ENCODE measurements at places on chromosomes 3 and 15. TPM values are rescaled to one million over a fixed set of nuclear protein-coding genes. Genes with fewer than 3 reads are reported as not detected.
A peak's percentile ranks its signal among the peaks of the same experiment; 100 is the strongest.

DNA sequence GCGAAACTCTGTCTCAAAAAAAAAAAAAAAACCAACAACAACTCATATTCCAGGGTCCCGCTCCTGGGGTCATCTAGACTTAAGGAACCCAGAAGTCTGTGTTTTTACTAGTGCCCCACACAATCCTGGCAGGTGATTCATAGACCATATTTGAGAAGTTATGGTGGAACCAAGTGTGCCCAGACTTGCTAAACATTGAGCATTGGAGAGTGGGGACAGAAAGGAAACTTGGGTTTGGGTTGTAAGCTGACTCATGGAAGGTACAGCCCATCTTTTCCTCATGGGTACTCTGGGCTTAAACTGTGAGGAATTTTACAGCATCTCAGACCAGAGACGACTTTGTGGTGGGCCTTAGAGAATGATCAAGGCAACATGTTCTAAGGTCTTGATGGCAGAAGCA lies 18.3 kb upstream of the IGF2BP2 start:
- DNase-seq, result no peak
- H3K36me3 ChIP-seq, result no peaks in the 10 kb centered on the region
- H3K4me3 ChIP-seq, result no peak overlapping the region
- no peak overlapping the region for H3K27ac ChIP-seq
- H3K4me1 ChIP-seq, result no peaks in the 10 kb centered on the region

GRCh38 chr3:160413613-160414248 lies 14.3 kb downstream of the SMC4 start:
- peak overlapping the region; percentile 50 for H3K27ac ChIP-seq
- no peak overlapping the region for H3K4me3 ChIP-seq
- peaks cover 9% of the 10 kb centered on the region for H3K36me3 ChIP-seq
- no peaks in the 10 kb centered on the region for H3K27me3 ChIP-seq
- DNase-seq, result peak; percentile 68

DNA sequence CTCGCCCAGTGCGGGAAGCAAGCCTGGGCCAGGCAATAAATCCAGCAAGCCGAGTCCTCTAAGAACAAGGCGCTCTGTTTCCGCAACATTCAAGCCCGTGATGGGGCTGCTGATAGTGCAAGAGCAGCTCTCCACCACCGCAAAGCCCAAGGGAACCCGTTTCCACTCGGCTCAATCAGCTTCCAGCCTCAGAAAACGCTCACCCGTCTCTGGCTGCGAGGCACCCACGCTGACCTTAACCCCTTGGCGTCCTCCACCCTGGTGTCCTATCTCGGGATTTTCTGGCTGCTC lies 17.8 kb downstream of the SPATA12 start:
- peak; percentile 13 for DNase-seq
- H3K36me3 ChIP-seq, result no peaks in the 10 kb centered on the region
- peak overlapping the region; percentile 81 for H3K4me3 ChIP-seq
- H3K4me1 ChIP-seq, result peaks cover 5% of the 10 kb centered on the region

DNA sequence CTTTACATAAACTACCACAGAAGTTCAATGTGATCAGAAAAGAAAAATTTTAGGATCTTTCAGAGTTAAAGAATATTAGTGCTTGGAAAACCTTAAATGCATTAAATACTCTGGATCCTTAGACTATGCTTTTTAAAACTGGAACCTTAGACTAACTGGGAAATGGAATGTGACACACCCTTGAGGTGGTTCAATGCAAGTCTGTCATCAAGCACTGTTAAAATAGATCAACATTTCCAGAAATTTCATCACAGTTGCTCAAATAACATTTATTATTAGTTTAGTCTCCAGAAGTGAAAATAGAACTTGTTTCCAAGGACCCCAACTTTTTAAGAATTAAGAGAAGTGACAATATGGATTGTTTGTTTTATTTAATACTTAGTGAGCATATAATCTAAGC lies 71.8 kb downstream of the GAP43 start:
- H3K4me1 ChIP-seq, result no peaks in the 10 kb centered on the region
- no peak overlapping the region for H3K4me3 ChIP-seq
- H3K27me3 ChIP-seq, result no peaks in the 10 kb centered on the region
- no peak overlapping the region for H3K27ac ChIP-seq

DNA sequence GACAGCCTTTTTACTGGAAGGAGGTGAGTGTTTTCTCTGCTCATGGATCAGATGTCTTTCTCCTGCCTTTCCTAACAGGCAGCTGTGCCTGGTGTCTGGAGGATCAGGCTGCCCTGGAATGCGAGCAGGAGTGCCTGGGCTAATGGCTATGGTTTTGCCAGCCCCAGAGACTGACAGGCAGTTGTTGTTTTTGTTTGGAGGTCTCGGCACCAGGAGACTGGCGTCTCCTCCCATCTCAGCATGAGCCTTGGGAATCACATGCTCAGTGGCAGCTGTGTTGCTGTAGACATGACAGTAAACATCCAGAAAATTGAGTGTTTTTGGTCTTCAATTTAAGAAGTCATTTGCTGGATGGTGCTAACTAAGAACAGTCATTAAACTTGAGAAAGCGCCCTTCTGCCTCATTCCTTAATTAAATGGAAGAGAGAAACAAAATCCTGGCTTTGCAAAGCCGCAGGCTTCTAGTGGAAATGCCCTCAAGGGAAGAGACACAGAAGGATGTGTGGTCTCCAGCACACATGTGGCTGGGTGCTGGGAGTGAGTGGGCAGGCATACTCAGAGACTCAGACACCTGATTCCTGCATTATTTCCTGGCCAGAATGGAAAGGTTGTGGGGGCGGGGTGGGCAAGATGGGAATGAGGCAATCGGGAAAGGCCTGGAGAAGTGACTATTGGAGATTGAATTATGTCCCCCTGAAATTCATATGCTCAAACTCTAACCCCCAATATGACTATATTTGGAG lies 97.0 kb upstream of the NMNAT3 start:
- no peaks in the 10 kb centered on the region for H3K36me3 ChIP-seq
- no peak overlapping the region for H3K27ac ChIP-seq
- no peak for DNase-seq

DNA sequence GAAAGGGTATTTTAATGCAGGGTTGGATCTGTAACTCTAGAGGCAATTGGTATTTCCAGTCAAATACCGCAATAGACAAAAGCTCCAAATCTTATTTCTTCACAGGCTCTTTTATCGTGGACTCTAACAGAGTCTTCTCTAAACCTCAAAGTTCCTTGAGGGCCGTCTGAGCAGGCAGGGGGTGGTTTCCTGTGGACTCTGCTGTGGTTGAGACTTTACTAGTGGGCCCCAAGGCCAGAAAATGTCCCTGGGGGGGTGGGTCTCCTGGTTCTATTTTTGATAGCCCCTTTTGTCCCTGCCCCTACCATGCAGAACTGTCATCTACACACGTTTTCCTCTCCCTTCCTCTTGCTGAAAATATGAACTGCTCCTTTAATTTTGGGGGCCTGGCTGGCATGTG lies 80.1 kb downstream of the ASB7 start:
- peaks cover 30% of the 10 kb centered on the region for H3K27me3 ChIP-seq
- H3K4me3 ChIP-seq, result no peak overlapping the region
- DNase-seq, result no peak
- no peaks in the 10 kb centered on the region for H3K4me1 ChIP-seq
- no peaks in the 10 kb centered on the region for H3K36me3 ChIP-seq

DNA sequence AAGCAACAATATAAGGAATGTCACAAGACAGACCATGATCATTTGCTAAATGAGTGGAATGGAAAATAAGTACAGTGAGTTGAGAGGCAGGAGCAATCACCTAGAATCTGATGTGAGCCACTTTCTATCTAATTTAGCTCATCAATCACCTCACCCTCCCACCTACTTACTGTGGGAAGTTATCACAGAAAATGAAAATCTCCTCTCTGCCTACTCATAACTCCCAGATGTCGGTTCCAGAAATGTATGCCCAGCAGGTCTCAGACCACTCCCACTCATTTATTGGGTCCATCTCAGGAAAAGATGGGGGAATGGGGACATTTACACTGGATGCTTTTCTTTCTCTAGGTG lies 270.9 kb downstream of the FHIT start:
- no peak overlapping the region for H3K27ac ChIP-seq
- no peak overlapping the region for H3K4me3 ChIP-seq
- H3K36me3 ChIP-seq, result peaks cover 3% of the 10 kb centered on the region
- H3K27me3 ChIP-seq, result no peaks in the 10 kb centered on the region
- no peak for DNase-seq

- no peaks in the 10 kb centered on the region for H3K4me1 ChIP-seq
- DNase-seq, result no peak
- no peak overlapping the region for H3K4me3 ChIP-seq
- H3K36me3 ChIP-seq, result no peaks in the 10 kb centered on the region
- no peak overlapping the region for H3K27ac ChIP-seq
Measured at GRCh38 chr15:83794209-83794608, 140.3 kb downstream of the ADAMTSL3 start.

GRCh38 chr3:171351676-171352075 lies 108.5 kb downstream of the TNIK start:
- no peaks in the 10 kb centered on the region for H3K27me3 ChIP-seq

DNA sequence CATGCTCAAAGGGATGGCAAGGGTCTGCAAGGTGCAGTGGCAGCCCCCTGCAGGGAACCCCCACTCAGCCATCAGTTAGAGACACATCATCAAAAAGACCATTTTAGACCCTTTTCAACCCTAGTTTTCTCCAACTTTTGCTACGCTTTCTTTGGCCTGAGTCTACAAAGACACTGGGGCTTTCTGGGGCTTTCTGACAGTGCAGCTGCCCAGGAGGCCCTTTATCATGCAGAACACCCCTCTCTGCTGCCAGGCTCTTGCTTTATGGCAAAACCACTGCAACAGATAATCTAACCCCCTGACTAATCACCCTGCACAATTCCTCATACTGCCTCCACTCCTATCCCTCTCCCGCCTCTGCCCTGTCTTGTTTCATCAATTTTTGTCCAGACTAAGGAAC lies 2.4 kb downstream of the NMNAT3 start:
- H3K4me1 ChIP-seq, result peaks cover 14% of the 10 kb centered on the region
- H3K36me3 ChIP-seq, result no peaks in the 10 kb centered on the region
- H3K4me3 ChIP-seq, result no peak overlapping the region
- no peak for DNase-seq

- no peaks in the 10 kb centered on the region for H3K27me3 ChIP-seq
Measured at GRCh38 chr3:81170298-81170697, 591.1 kb downstream of the GBE1 start.

GRCh38 chr15:38526158-38526557 lies 38.5 kb downstream of the RASGRP1 start:
- no peak overlapping the region for H3K27ac ChIP-seq
- no peaks in the 10 kb centered on the region for H3K27me3 ChIP-seq
- peaks cover 95% of the 10 kb centered on the region for H3K4me1 ChIP-seq
- DNase-seq, result no peak

GRCh38 chr15:72229076-72229946 lies 1.7 kb downstream of the PKM start:
- H3K36me3 ChIP-seq, result peaks cover 37% of the 10 kb centered on the region
- no peaks in the 10 kb centered on the region for H3K27me3 ChIP-seq
- H3K27ac ChIP-seq, result peak overlapping the region; percentile 98
- peak; percentile 41 for DNase-seq

DNA sequence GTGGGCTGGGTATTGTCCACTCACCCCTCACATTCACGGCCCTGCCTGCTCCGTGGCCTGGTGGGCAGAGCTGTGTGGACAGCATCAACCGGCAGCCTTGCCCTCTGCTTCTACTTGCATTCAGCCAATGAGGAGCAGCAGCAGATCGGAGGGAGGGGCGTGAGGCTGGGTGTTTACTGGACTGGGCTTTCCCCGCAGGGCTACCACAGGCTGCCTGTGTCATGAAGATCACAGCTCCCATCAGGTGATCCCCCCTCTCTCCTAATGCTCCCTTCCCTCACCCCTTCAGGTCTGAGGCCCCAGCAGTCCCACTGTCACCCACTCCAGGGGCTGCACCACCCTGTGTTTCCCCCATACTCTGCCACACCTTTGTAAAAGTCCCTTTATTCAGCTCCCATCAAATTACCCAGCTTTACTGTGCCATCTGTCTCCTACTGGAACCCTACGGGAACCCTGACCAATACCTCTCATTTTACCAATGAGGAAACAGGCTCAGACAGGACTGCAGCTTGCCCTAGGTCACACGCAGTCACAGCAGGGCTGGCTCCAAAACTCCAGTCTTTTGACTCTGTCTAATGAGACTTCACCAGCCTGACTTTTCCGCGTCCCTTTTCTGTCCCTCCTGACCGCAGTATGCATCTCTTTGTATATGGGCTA lies 81.1 kb downstream of the MEGF11 start:
- no peaks in the 10 kb centered on the region for H3K4me1 ChIP-seq
- DNase-seq, result no peak

- H3K36me3 ChIP-seq, result peaks cover 5% of the 10 kb centered on the region
- peak; percentile 30 for DNase-seq
- no peaks in the 10 kb centered on the region for H3K27me3 ChIP-seq
- no peaks in the 10 kb centered on the region for H3K4me1 ChIP-seq
Measured at GRCh38 chr3:158539414-158540014, 31.5 kb upstream of the MLF1 start.

DNA sequence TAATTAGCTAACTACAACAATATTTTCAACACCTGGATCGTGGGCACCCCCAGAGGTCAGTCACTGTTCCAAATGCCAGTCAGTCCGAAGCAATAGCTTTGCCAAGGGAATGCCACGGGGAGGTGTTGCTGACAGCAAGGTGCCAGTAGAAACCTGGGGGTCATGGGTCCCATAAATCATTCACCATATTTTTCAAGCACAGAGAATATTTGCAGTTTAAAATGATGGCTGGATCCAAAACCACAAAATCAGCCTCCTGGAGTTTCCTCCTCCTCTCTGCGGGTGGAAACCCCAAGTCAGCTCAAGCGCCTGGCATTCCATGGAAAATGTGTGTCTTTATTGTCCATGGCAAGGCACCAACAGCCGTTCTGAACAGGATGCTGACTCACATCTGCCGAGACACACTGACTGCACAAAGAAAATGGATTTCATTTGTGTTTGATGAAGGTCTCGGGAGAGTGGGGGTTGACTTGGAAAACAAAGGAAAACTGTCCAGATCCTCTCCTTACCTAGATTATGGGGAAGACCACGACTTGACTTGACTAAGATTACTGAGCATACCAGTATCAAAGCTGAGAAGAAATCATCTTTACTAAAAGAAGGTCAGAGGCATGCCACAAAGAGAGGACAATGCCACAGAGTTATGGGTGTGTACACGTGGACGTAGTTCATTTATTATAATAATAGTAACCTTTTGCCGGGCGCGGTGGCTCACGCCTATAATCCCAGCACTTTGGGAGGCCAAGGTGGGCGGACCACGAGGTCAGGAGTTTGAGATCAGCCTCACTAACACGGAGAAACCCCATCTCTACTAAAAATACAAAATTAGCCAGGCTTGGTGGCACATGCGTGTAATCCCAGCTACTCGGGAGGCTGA lies 26.4 kb downstream of the ANXA2 start:
- H3K36me3 ChIP-seq, result no peaks in the 10 kb centered on the region
- peak overlapping the region; percentile 34 for H3K27ac ChIP-seq
- H3K27me3 ChIP-seq, result no peaks in the 10 kb centered on the region
- DNase-seq, result no peak

CFAP20DC gene
- total RNA-seq, result 2.8 TPM

LINGO1 gene
- 0.17 TPM for total RNA-seq

SENP5 gene
- total RNA-seq, result 33.7 TPM

SYNPR gene
- not detected for total RNA-seq

GASK1A gene
- not detected for total RNA-seq

GOLGA6D gene
- total RNA-seq, result not detected

A4GNT gene
- not detected for total RNA-seq

LMAN1L gene
- total RNA-seq, result 0.53 TPM

ALDH1A2 gene
- total RNA-seq, result 2.6 TPM

SPSB4 gene
- not detected for total RNA-seq
